AG10803 (cell line): ENCODE measurements at places on chromosomes 1 and 21.

- no peak for DNase-seq
Observed at GRCh38 chr1:225815526-225816178, 5.7 kb downstream of the EPHX1 start.

DNA sequence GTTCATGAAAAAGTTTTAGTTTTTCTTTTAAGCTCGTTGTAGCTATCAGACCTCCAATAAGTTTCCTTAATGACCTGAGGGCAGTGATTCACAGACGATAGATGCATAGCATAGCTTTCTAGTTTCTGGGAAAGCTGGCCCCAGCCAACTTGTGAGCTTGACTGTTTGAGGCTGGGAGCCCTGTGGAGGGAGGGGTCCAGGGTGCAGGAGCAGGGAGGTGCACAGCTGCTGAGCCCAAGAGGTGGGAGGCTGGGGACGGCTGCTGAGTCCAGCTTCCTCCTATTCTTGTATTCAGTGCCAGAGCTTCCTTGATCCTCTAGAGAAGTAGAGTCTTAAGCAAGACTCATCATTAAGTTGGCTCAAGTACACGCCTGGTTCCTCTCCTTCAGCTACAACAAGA is 11.0 kb upstream of the AVPR1B start:
- DNase-seq, result no peak

- DNase-seq, result peak; percentile 9
Observed at GRCh38 chr1:209456878-209457277, 126.6 kb upstream of the CAMK1G start.

- no peak for DNase-seq
Observed at GRCh38 chr1:204495777-204496176, 1.2 kb upstream of the PIK3C2B start.

DNA sequence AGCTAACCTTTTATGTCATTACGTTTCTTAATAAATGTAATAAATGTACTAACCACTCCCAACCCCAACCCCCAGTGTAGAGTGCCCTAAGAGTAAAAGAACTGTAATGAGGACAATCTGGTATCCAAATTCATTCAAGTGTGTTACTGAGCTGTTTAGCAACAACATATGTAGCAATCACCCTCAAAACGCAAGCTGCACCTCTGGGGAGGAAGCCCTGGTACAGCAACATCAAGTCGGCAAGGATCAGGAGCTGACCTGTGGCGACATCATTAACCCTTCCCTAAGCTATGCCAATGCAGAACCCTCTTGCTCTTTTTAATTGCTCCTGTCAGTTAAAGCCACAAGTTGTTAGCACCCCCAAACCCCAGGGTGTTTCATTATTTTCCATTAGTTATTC is 47.1 kb downstream of the STX6 start:
- DNase-seq, result peak; percentile 63

- peak; percentile 92 for DNase-seq
Observed at GRCh38 chr21:25934771-25935224, 200.0 kb downstream of the GABPA start.

DNA sequence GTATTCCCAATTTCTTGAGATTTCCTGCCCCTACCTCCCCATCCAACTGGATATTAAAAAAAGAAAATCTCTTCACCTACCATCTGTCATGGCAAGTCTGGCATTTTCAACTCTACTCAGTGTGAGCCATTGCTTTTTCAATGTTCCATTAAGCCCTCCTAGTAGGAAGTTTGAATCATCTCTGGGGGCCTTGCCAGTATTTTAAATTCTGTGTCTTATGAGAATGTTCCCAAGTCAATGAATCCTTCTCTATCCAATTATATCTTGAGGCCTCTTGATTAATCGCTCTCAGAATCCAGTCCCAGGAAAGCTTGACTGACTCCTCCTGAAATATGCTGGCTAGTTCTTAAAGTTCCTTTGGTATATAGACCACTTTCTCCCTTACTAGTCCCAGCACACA is 91.5 kb downstream of the NGF start:
- no peak for DNase-seq

- no peak for DNase-seq
Observed at GRCh38 chr1:11502516-11502915, 23.6 kb downstream of the DISP3 start.

DNA sequence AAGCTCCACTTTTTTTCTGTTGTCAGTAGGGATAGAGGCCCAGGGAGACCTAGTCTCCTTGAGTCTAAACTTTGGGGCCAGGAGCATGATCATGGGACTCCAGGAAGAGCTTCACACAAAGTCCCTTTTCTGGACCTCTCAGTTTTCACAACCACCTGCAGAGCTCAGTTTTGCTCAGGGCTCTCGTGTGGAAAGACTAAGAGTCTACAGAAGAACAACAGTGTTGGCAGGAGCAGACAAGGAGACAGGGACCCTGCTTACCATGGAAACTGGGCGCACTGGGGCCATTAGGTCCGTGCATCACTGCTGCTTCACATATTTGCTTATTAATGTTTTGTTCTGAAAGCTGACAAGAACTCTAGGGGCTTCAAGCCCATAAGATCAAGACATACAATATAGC is 63.9 kb upstream of the HSD17B7 start:
- no peak for DNase-seq

GRCh38 chr1:61523229-61523628 is 201.7 kb downstream of the TM2D1 start:
- no peak for DNase-seq

DNA sequence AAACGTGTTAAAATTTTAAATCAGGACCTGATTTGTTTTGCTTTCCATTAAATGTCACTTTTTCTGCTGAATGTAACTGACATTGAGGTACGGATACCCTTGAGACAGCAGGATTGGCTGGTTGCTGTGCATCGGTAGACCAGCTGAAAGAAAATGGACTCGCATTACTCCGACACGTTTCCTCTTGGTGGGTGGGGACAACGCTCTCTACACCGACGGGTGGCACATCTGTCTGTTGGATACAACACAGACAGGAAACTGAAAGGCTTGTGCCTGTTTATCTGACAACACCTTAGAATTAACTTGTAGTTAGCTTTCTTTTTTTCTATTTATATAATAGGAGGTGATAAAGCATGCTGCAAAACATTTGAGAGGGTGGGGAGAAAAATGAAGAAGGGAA is 19.4 kb downstream of the PRPF38A start:
- no peak for DNase-seq

- DNase-seq, result no peak
Observed at GRCh38 chr1:214326406-214326805, 45.4 kb downstream of the SMYD2 start.

GRCh38 chr1:70528590-70529333 is 117.7 kb downstream of the CTH start:
- DNase-seq, result peak; percentile 36
